ENCODE measurements at places on chromosomes 4 and X.

GRCh38 chrX:139554376-139554775 lies 23.8 kb downstream of the F9 start:
- DNase-seq = no peak

DNA sequence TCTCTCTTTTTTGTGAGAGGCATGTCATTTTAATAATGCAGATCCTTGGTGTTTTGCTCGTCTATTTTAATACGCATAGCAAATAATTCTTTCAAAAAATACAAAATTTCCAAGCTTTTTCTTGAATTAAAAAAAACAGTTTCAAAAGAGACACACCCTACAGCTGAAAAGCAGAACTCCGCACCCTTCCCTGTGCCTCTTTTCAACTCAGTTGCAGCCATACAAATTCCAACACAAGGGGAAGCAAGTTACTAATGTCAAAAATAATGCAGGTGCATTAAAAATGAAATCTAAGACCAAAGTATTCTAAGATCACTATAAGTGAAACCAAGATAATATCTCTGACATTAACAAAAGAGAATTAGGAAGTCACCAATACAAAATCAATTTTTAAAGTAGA lies 66.6 kb downstream of the NR3C2 start:
- DNase-seq = no peak

DNA sequence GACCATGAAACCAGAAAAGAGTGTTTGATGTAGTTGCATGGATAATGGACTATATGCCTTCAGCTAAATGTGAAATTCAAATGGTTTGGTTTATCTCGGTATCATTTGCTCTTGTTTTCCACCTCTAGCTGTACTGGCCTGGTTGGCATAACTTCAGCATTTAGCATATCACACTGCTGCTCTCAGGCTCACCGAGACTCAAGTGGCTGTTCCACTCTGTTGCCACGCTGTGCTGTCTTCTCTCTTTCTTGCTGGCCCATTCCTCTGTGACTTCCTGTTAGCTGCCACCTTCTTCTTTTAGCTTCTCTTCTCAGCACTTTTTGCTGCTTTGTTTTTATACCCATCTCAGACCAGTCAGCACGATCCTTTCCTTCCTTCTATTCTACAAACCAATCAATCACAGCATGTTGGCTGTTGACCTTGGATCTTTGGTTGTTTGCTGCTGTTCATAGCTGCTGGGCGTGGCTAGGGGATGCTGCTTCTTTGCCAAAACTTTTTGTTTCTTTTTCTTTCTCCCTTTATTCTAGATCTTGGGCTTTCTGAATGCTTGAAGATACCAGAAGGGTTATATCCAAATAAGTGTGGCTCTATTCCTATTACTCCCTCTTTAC lies 24.0 kb downstream of the INTS6L start:
- no peak for DNase-seq

GRCh38 chrX:40100141-40100536 lies 2.4 kb upstream of the BCOR start:
- DNase-seq = peak; percentile 47

GRCh38 chr4:14539246-14539645 lies 463.0 kb upstream of the CPEB2 start:
- DNase-seq = no peak

GRCh38 chrX:132986556-132986955 lies 28.1 kb upstream of the HS6ST2 start:
- no peak for DNase-seq

GRCh38 chr4:84145176-84145575 lies 353.9 kb downstream of the NKX6-1 start:
- no peak for DNase-seq

- DNase-seq = no peak
These were observed 687 bp downstream of the CDK16 start for GRCh38 chrX:47218920-47219815.

- peak; percentile 13 for DNase-seq
These were observed 5.8 kb downstream of the SRPX start for GRCh38 chrX:38214551-38215531.

GRCh38 chr4:81786766-81787165 lies 315.1 kb upstream of the RASGEF1B start:
- DNase-seq = no peak

- no peak for DNase-seq
These were observed 1064.6 kb upstream of the SLIT2 start for GRCh38 chr4:19187096-19187495.

DNA sequence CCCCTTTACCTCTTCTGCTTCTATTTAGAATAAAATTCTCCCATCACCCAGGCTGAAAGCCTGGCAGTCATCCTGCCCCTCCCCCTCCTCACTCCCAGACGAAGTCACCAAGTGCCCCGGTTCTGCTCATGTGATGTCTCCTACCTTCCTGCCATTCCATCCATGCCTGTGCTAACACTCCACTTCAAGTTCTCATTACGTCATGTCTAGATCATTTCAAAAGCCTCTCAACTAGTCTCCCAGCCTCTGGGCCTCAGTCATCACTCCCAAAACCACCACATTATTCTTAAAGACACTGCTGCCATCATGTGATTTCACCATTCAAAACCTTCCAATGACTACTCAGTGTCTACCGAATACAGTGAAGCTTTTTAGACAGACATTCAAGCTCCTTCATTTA lies 17.2 kb upstream of the HOPX start:
- peak; percentile 23 for DNase-seq

GRCh38 chrX:97481228-97481627 lies 597.5 kb downstream of the RPA4 start:
- no peak for DNase-seq

- no peak for DNase-seq
These were observed 282.4 kb downstream of the C4orf33 start for GRCh38 chr4:129378364-129378763.

GRCh38 chr4:112766422-112766821 lies 129.5 kb downstream of the LARP7 start:
- DNase-seq = peak; percentile 16

- no peak for DNase-seq
These were observed 640.6 kb downstream of the RPA4 start for GRCh38 chrX:97524340-97524739.

DNA sequence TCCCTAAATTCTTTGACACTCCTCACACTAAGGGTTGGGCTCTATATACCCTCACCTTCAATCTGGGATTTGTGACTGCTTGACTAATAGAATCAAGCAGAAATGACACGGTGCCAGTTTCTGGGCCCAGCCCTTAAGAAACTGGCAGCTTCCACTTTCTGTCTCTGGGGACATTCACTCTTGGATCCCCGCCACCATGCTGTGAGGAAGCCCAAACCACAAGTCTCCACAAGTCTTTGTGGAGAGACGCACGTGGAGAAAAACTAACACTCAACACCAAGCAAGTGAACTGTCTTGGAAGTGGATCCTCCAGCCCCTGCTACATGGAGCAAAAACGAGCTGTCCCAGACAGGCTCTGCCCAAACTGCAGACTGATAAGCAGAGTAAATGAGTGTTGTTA lies 1.1 kb upstream of the EDNRA start:
- DNase-seq = peak; percentile 65

DNA sequence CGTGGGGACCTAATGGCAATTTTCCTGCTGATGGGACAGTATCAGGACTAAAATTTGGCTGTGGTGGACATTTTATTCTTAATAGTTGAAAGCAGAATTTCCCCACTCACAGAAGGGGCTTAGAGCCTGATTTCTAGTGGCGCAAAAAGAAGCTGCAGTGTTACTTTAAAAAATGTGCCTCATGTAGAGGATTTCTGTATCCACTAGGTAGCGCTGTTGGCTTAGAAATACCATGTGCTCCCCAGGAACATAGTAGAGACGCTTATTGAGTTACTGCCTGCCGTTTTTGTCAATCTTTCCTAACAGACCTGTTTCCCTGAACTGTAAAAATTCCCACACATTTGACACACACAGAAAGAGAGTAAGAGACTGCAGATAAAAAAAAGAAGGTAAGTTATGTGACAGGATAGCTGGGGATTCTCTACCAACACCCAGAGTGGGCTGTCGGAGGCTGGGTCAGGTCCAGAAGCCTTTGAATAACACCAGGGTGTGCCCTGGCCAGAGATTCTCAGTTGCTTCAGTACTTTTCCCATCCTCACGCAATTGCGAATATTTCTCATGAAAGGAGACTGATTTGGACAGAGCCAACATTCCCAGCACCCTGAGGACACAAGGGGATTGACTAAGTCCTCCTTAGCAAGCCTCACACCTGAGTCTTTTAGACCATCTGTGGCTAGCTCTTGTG lies 88.4 kb downstream of the ZXDA start:
- DNase-seq = peak; percentile 65

GRCh38 chrX:29662759-29663503 lies 552.4 kb upstream of the MAGEB2 start:
- DNase-seq = peak; percentile 86

DNA sequence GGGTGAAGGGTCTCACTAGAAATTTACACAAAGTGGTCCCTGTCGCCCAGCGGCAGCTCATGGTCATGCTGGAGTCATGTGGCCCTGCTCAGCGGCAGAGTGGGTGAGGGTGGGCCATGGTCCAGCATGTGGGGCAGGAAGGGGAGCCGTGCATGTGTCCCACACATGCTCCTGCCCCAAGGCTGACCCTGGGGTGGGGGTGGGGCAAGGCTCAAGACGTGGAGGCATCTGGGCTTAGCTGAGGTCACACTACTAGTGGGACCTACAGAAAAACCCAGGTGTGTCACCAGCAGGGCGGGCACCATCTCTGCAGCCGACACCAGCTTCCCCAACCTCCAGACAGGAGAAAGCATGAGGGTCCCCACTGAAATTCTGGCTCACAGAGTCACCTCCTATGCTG lies 42.4 kb downstream of the EVC start:
- DNase-seq = no peak

GRCh38 chrX:131279197-131279596 lies 9.9 kb downstream of the IGSF1 start:
- DNase-seq = no peak

DNA sequence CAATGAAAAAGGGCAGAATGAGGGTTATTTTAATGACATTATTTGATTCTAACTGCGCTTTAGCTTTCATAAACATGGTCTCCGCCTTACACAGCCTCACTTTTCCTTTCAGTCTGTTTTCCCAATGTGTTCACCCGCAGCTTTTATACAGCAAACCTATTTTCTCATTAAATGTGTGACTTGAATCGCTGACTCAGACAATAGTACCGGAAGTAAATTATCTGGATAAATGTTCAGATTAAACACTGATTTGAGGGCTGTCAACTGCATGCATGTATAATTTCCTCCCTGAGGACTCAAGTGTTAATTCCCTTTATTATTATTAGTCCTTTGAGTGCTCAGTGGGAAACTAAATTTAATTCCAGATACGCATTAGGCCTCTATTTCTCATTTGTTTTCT lies 117.3 kb downstream of the FAM133A start:
- DNase-seq = no peak

DNA sequence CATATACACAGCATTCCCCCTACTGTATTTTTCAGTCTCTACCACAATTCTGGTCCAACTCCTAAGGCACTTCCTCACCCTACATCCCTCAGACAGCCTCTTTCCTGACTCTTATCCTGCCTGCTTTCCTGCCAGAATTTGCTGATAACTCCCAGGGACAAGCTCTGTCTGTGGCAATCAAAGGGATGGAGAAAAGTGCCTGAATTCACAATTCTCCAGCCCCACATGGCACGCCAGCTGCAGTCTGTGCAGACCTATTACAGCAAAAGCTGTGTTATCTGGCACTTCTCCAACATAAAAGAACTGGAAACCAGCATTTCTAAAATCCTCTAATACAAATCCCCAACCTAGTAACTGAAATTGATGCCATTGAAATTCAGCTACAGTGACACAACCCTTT lies 404.8 kb downstream of the KLHL13 start:
- no peak for DNase-seq

DNA sequence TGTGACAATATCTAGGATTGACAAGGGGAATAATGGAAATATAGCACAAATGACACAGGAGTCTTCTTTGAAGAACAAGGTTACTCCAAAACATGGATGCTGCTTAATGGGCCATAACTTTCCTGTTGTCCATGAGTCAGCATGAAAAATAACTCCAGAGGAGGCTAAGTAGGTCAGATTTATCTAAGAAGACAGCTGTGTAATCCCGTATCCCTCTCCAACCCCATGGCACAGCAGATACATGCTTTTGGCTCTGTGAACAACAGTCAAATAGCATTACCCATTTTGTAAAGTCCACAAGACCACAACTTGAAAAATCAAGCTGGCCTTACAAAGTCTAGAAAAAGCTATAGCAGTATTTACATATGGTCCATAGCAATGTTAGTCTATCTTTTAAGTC lies 2.1 kb upstream of the TMEM131L start:
- DNase-seq = peak; percentile 30

DNA sequence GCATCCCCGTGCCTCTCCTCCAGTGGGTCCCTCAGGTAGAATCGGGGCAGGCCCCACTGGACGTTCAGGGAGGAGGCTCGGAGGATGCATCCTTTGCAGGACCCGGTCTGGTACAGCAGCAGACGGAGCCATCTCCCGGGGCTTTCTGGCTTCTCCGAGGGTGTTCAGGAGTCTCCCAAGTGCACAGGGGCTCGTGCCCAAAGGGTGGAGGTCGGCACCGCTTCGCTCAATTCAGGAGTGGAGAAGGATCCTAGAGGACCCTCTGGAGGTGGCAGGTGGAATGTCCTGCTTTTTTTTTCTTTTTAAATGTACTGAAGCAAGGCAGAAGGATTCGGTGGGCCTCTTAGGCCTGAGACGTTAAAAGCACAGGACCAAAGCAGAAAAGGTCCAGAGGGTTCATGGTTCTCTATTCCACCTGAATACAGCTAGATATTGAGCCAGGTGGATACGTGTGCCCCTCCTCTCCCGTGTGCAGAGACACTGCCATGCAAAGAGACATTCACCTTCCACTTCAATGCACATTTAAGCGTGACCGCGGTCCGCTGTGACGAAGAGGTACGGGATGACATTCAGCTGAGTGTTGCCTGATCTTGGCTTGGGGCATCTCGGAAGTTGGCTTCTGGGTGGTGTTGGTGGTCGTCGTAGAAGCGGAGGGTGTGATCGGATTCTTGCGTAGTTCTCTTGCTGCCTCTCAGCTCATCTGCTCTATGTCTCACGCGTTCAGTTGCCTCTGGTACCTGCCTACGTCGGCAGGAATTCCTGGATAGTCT lies 281.2 kb upstream of the AGTR2 start:
- no peak for DNase-seq

GRCh38 chrX:78140206-78140605 lies 756 bp upstream of the TAF9B start:
- DNase-seq = no peak

GRCh38 chr4:158356301-158356700 lies 146.0 kb downstream of the TMEM144 start:
- DNase-seq = no peak

DNA sequence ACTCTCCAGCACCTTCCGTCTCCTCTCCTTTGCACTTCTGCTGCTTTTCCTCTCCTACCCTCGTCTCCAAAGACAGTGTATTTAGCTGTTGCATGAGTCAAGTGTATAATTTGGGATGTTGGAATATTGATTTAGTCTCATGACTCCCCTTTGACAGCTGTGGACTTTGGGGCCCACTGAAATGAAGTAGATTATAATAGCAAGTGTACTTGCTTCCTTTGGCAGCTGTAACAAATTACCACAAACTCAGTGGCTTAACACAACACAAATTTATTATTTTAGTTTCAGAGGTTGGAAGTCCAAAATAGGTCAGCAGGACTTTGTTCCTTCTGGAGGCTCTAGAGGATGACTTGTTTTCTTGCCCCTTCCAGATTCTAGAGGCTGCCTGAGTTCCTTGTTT lies 29.5 kb upstream of the MSL3 start:
- no peak for DNase-seq

GRCh38 chr4:10599574-10599973 lies 85.0 kb downstream of the CLNK start:
- DNase-seq = no peak
